ENCODE measurements at places on chromosomes 2 and 18.

DNA sequence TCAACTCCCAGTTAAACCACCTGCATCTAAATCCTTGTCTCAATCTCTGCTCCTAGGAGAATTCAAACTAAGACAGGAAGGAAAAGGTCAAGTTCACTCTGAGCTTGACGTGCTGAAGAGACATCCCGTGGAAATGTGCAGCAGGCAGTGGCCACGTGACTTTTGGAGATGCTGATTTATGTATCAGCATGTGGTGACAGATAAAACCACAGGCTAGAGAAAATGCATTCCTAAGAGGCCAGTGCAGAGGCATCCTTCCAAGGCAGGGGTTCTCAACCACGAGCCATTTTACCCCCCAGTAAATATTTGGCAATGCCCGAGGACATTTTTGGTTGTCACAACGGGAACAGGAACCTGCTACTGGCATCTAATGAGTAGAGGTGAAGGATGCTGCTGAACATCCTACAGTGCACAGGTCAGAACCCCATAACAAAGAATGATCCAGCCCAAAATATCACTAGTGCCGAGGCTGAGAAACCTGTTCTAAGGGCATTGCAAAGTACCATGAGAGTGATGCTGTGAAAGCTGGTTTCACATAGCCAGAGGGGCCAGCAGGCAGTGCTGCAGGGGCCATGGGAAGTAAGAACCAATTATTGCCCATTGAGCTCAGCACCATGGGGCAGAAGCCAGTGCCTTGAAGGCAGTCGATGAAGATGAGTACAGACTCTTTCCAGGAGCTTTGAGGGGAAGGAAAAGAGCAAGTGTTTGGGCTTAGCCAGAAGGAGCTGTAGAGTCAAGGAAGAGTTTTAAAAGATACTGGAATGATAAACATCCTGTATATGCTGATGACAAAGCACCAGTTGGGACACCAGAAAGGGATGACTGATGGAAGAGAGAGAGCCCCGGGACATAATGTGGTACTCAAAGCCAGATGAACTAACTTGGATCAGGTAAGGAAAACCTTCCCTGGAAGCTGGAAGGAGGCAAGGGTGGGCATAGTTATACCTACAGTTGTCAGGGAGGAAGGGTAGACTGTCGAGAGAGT, 174.6 kb downstream of the HAUS1 start:
- no peak for DNase-seq

- no peak for DNase-seq
Observed at GRCh38 chr18:69631281-69631680, 230.6 kb downstream of the DOK6 start.

- no peak for DNase-seq
Observed at GRCh38 chr2:183998041-183998796, 600.1 kb upstream of the ZNF804A start.

- DNase-seq, result no peak
Observed at GRCh38 chr2:177622521-177622920, 229.9 kb downstream of the AGPS start.

GRCh38 chr2:230735884-230736283, 23.2 kb downstream of the CAB39 start:
- DNase-seq, result no peak

DNA sequence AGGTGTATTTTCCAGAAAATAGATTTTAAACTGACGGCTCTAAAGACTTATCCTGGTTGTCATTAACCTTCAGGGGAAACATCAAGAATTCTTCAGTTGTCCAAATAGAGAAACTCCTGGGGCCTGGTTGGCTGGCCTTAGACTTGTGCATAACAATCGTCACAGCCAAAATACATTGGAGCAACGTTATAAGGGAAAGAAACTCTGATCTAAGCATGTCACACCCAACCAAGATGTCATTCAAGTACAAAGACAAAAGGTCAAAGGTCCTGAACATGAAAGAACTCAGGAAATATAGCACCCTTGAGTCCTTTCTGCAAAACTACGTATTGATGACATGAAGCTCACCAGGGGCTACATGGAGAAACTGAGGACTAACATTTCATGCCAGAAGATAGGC, 23.8 kb upstream of the APCDD1 start:
- DNase-seq, result no peak

GRCh38 chr2:84959095-84959565, 11.8 kb upstream of the KCMF1 start:
- no peak for DNase-seq

DNA sequence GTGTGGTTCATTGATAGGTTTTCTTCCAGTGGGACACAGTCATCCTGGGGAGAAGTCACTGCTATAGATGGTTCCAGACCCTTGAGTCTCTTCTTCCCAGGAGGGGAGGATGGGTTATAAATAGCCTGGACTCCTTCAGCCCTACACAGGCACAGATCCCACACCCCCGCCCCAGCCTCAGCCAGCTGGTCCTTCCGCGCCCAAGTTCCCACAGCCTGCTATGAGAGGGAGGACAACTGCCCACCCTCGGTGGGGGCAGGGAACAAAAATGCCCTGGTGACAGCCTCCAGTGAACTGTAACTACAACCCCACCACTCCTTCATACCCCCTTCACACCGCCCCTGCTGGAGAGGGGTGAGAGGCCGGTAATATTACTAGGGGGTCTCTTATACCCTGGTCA, 3.2 kb downstream of the ZBTB7C start:
- no peak for DNase-seq

DNA sequence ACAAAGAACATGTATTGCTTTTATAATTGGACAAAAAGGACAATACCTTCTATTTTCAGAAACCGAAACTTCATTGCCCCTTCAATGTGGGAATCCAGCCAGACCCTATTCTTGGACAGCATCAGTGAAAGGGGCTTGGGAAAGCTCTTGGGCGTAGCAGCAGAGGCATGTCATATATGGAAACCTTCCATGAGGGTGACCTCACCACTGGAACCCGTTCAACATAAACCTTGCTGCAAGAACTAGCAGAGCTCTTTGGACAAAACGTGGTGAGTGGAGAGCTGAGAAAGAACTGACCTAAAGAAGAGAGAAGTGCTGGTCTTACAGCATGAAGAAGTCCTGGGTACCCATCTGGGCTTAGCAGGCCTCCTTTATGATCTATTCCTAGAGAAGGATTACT, 22.7 kb upstream of the ACTG2 start:
- DNase-seq, result no peak

GRCh38 chr18:5571666-5572065, 27.9 kb upstream of the EPB41L3 start:
- no peak for DNase-seq

GRCh38 chr18:67710639-67711038, 194.1 kb upstream of the DSEL start:
- no peak for DNase-seq

DNA sequence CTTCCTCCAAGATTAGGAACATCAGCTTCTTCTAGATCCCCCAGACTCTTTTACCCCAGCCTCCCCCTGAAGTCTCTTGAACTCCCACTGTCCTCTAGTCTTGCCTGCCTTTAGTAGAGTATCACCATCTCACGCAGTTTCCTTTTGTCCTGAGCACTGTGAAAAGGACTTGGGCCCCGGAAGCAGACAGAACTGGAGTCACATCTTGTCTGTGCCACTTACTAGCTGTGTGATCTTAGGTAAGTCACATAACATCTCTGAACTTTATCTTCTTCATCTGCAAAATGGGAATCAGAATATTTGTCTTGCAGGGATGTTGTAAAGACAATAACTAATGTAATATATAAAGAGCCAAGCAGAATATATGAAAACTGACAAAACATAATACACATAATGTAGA, 8.4 kb upstream of the TRABD2A start:
- DNase-seq, result no peak

DNA sequence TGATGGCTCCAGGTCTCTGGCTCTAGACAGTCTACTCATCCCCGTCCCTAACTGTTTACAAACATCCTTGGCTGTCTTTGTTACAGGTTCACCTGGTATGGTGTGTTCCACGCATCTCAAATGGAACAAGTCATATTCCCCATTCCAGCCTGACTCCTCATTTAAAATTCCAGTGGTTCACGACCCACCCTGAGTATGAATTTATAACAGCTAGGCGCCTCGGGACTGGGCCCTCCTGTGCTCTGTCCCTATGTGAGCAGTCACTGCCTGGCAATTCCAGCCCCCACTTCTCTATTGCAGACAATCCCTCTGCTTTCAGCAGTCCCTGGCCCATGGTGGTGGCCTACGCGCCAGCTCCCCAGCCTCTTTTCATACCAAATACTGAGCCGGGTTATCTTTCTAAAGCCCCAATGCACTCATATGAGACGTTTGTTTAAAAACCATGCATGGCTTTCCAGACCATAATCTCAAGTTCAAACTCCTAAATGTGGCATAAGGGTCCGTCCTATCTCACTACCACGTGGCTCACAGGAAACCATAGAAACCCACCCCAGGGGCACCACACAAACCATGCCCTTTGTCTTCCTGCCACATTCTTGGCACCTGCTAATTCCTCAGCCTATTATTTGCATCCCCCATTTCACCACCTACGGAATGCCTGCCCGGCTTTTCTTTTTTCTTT, 1.6 kb downstream of the SERPINB8 start:
- no peak for DNase-seq

GRCh38 chr2:122815120-122815519, 1059.7 kb downstream of the TSN start:
- DNase-seq, result no peak

GRCh38 chr18:57951117-57951796, 92.8 kb upstream of the NEDD4L start:
- DNase-seq, result no peak

DNA sequence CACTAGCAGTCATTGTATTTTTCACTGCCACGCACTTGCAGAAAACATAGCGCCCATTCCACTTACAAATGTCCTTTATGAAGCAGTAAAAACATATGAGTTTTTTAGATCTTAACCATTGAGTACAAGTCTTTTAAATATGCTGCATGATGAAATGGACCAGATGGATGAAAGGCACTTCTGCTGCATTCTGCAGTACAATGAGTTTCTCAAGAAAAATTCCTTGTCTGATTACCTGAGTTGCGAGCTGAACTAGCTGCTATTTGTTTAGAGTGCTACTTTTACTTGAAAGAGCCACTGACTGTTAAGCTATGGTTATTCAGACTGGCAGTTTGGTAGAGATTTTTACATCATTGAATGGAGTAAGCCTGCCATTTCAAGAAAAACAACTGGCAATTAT, 825.5 kb upstream of the ACVR2A start:
- DNase-seq, result no peak

DNA sequence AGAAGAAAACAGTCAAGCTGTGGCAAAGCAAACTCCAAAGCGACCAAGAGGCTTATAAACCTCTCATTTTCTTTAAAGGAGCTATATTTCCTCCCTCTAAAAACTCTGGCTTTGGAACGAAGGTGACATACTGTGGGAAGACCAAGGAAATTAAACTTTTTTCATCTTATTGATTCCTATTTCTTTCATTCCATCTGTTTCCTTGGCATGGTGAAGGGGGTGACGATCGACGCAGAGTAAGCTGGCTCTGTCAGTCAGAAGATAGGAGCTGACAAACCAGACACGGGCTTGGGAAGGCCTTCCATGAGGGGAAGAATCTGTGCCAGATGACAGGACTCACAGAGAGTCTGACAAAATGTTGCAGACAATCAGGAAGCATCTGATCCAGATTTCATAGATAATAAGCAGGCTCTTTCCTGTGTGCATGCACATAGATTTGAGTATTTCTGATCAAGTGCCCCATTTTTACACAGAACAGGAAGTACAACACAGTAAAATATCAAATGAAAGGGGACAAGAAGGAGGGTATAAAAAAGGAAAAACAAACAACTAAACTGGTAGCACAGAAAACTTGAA, 261.7 kb downstream of the SATB2 start:
- no peak for DNase-seq

DNA sequence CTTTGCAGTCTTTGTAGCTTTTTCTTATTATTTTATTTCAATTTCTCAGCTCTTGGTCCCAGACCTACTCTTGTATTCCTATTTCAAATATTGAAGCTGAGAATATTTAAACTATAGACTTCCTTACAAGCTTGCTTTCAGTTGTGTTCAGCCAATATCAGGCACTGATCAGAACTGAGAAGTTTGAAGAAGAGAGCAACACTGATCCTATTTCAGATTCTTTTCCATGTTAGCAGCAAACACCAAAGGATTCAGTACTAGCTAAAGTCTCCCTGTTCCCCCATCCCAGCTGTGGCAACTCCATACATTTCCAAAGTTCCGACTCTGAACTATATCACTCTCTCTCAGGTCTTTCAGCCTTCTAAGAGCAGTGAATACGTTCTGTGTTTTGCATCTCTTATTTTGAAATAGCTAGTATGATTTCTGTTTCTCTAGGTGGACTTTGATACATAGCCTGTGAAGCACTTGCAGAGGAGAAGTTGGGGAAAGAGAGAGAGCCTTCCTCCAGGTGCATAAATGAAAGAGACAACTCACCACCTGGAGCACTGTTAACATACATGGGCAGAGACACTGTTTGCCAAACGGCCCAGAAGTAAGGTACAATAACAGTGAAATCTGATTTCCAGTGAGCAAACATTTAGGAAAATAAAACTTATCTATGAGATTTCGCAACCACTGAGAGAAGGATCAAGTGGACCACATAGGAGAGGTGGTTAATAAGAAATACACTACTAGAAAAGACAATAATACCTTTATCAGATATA, 135.0 kb upstream of the ZNF804A start:
- no peak for DNase-seq

GRCh38 chr2:230000118-230000841, 68.4 kb downstream of the SLC16A14 start:
- DNase-seq, result no peak

- DNase-seq, result no peak
Observed at GRCh38 chr2:65240657-65241056, 13.0 kb downstream of the ACTR2 start.

DNA sequence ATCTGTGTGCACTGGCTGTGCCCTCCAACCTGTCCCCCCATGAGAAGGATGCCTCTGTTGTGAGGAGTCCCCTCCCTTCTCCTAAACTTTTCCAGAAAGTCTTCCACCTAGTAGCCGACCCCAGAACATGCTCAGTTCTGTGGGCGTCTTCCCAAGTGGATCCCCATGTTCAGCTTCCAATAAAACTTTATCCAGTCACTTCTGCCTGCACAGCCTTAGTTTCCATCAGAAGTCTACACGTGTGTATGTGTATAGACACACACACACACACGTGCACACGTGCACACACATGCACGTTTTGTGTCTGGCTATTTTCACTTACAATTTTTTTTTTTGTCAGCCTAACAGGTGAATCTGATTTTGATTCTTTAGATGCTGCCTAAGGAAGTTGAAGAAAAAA, 115.1 kb downstream of the RTP5 start:
- no peak for DNase-seq

- DNase-seq, result no peak
Observed at GRCh38 chr2:7338961-7339360, 421.7 kb downstream of the RNF144A start.

DNA sequence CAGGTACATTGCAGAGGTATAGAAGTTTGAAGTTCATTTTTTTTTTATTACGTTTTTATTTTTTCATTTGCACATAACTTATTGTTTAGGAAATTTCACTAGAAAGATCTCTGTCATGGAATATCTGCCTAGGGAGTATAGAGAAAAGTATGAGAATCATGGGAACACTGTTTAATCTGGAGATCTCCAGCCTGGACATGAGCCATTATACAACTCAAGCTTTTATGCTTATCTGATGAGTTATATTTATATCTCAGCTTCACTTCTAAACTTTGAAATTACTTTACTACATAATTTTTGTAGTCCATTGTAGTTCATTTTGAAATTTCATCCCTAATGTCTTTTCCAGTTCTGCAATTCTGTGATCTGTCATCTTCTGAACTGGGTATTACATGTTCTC, 515.6 kb downstream of the ERBB4 start:
- DNase-seq, result no peak
